ENCODE measurements at places on chromosomes 5 and 9. TPM values are rescaled to one million over a fixed set of nuclear protein-coding genes. Genes with fewer than 3 reads are reported as not detected.

The ARL10 gene
- total RNA-seq: 1.2 TPM

The CER1 gene
- total RNA-seq: not detected

The SPATA31D4 gene
- not detected for total RNA-seq

The AGXT2 gene
- not detected for total RNA-seq

The SLC6A3 gene
- total RNA-seq: not detected

The RGS7BP gene
- not detected for total RNA-seq

The PLCXD3 gene
- 0.02 TPM for total RNA-seq

The DOK3 gene
- total RNA-seq: 21.1 TPM

The CDC25C gene
- total RNA-seq: 19.6 TPM

The OBP2B gene
- total RNA-seq: not detected

The TAF11L5 gene
- not detected for total RNA-seq

The SYNPO gene
- total RNA-seq: 0.36 TPM

The TMEM232 gene
- 0.54 TPM for total RNA-seq

The KIF12 gene
- total RNA-seq: not detected

The CBY3 gene
- not detected for total RNA-seq

The KCNMB1 gene
- total RNA-seq: not detected

The PDE6A gene
- total RNA-seq: not detected

The FCN2 gene
- total RNA-seq: not detected

The HK3 gene
- not detected for total RNA-seq

The DNM1 gene
- 20.7 TPM for total RNA-seq

The DCAF12 gene
- total RNA-seq: 38.2 TPM

The TSSK1B gene
- total RNA-seq: not detected

The MYMK gene
- not detected for total RNA-seq

The NMUR2 gene
- total RNA-seq: not detected

The OLFM1 gene
- not detected for total RNA-seq

The C5orf58 gene
- 2.4 TPM for total RNA-seq

The DRD1 gene
- total RNA-seq: not detected

The IL9 gene
- not detected for total RNA-seq

The BTNL3 gene
- not detected for total RNA-seq

The MEGF10 gene
- total RNA-seq: not detected

The GDA gene
- 14.6 TPM for total RNA-seq

The SYK gene
- total RNA-seq: 29.4 TPM

The XRCC4 gene
- total RNA-seq: 15.7 TPM

The CARD9 gene
- 35.6 TPM for total RNA-seq

The PCDHGB3 gene
- total RNA-seq: 0.16 TPM

The SPINK7 gene
- not detected for total RNA-seq

The SOHLH1 gene
- 0.29 TPM for total RNA-seq

The C5 gene
- 0.42 TPM for total RNA-seq

The UBE2D2 gene
- 198 TPM for total RNA-seq

The SUSD3 gene
- total RNA-seq: 16.9 TPM

The LPAR1 gene
- 0.13 TPM for total RNA-seq

The ISL1 gene
- not detected for total RNA-seq

The GPX8 gene
- total RNA-seq: 0.62 TPM

The TLR4 gene
- 0.02 TPM for total RNA-seq

The ACSL6 gene
- 1.5 TPM for total RNA-seq

The ANKRD18B gene
- total RNA-seq: 3.3 TPM
